ENCODE measurements at places on chromosomes 3 and 15.

DNA sequence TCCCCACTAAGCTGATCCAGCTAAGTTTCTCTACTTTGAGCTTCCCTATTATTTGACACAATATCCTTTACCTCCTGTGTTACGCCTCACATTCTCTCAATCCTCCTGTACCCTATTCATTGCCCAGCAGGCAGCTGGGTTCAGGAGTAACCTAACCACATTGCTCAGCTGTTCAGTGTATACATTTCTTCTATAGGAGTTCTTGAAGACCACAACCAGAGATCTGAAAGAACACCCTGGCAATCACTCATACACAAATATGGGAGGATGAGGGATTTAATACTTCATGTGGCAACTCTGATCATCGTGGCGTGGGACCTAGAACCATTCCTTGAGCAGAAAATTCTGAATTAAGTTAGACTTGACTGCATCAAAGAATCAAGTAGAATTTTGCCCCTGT lies 346.8 kb upstream of the ARPP21 start:
- no peak for DNase-seq

DNA sequence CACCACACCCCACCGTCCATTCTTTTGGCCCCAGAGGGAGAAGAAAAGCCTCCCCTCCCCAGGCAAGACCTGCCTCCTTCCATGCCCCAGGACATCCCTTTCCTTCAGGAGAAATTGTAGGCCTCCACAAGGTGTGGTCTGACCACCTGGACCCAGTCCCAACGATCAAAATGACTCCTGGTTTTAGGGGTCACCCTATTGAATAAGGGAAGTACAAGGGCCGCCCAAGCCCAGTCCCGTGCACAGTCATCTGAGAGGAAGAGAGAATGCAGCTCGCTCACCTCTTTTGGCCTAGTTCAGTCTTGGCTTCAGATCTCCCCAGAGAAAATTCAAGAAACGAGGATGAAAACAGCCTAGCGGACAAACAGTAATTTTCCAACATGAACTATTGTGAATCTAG lies 249.1 kb downstream of the UACA start:
- no peak for DNase-seq

- no peak for DNase-seq
These were observed 27.0 kb downstream of the SUCNR1 start for GRCh38 chr3:151900460-151900859.

DNA sequence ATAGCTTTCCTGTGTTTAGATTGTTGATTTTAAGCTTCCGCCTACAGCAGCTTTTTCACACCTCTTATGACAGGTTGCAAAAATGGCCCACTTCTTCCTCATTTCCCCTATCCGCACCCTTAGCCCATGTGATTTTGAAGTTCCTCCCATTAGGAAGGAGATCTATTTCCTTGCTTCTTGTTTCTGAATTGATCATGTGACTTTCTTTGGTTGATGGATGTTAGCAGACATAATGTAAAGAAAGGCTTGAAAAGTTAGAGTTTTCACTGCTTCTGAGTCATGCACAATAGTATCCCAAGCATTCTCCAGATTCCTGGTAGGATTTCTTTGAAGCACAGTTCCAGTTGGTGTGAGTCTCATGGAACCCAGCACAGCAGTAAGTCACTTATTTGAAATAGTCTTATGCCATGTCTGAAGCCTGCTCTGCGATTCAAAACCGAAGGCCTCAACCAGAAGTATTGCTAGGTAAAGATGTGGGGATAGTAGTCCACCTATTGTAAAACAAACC lies 76.6 kb downstream of the EDEM1 start:
- DNase-seq, result no peak

- DNase-seq, result no peak
These were observed 369 bp upstream of the U2SURP start for GRCh38 chr3:143001034-143001368.

DNA sequence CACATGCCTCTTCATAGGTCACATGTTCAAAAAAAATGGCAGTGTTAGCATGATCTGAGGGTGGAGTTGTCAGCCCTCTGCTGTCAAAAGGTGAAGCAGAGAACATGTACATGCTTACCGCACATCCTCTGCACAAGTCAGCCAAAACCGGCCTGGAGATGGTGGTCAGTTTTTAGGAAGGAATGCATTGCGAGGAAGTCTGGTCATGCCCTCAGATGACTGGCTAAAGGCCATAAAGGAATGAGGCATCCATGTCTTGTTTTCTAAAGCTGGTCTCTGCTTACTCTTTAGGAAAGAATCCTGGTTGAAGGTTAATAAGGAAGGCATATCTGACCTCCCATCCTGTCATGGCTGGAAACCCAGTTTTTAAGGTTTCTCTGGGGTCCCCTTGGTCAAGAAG lies 292.0 kb upstream of the CCDC54 start:
- no peak for DNase-seq

DNA sequence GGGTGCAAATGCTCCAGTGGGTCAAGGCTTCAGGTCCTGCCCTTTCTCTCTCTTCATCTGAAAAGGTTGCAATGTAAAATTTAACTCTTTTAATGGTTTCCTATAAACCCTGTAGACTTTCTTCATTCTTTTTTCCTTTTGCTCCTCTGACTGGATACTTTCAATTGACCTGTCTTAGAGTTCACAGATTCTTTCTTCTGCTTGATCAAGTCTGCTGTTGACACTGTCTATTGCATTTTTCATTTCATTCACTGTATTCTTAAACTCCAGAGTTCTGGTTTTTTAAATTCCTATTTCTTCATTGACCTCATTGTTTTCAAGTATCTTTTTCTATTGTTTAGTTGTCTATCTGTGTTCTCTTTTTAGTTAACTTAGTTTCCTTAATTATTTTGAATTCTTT lies 82.1 kb downstream of the FAM227B start:
- DNase-seq, result no peak

GRCh38 chr3:41742121-41742520 lies 219.8 kb downstream of the ULK4 start:
- DNase-seq, result no peak

GRCh38 chr15:66004618-66005262 lies 135.4 kb downstream of the RAB11A start:
- peak; percentile 50 for DNase-seq

- DNase-seq, result no peak
These were observed 52.5 kb downstream of the CLDN11 start for GRCh38 chr3:170471149-170471548.

DNA sequence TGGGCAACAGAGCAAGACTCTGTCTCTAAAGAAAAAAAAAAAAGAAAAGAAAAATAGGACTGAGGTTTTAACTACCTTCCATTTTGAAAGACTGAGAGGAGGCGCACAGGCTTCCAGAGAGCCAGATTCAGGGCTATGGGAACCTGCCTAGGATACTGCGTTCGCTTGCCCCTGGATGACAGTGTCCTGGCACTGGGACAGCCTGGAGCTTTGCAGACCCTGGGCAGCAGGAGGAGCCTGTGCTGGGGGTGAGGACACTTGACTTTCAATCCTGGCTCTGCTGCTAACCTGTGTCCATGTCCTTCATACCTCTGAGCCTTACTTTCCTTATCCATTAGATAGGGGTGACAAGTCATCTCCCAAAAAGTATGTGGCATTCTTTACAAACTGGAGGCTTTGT lies 31.2 kb downstream of the CD276 start:
- DNase-seq, result no peak

- peak; percentile 85 for DNase-seq
These were observed 4.0 kb downstream of the CCDC33 start for GRCh38 chr15:74240002-74240568.

DNA sequence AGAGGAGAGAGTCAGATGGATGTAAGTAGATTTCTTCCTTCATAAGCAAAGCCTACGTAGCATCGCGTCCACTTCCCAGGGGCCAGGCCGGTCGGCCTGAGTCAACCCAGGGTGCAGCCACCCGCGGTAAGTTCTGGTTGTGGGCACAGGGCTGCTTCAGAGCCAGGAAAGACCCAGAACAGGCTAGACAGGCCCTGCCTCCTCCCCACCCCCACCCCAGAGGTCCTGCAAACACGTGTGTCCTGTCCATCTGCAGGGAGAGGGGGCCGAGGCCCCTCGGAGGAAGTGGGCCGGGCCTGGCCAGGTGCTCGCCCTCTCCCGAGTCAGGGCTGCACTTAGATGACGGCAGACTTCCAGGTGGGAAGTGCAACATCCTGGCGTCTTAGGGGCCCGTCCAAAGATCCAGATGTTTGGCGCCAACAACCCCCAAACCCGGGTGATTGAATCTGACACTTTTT lies 100.8 kb upstream of the ALDH1A3 start:
- no peak for DNase-seq

- DNase-seq, result no peak
These were observed 175.2 kb downstream of the TAFA4 start for GRCh38 chr3:68757157-68757556.

GRCh38 chr15:83372434-83372891 lies 74.7 kb upstream of the SH3GL3 start:
- DNase-seq, result peak; percentile 22

GRCh38 chr15:70827721-70828120 lies 26.2 kb downstream of the LARP6 start:
- no peak for DNase-seq

GRCh38 chr3:182795389-182795782 lies 2.1 kb downstream of the ATP11B start:
- DNase-seq, result peak; percentile 78

- DNase-seq, result peak; percentile 68
These were observed 131.6 kb downstream of the AQP9 start for GRCh38 chr15:58269455-58270414.

DNA sequence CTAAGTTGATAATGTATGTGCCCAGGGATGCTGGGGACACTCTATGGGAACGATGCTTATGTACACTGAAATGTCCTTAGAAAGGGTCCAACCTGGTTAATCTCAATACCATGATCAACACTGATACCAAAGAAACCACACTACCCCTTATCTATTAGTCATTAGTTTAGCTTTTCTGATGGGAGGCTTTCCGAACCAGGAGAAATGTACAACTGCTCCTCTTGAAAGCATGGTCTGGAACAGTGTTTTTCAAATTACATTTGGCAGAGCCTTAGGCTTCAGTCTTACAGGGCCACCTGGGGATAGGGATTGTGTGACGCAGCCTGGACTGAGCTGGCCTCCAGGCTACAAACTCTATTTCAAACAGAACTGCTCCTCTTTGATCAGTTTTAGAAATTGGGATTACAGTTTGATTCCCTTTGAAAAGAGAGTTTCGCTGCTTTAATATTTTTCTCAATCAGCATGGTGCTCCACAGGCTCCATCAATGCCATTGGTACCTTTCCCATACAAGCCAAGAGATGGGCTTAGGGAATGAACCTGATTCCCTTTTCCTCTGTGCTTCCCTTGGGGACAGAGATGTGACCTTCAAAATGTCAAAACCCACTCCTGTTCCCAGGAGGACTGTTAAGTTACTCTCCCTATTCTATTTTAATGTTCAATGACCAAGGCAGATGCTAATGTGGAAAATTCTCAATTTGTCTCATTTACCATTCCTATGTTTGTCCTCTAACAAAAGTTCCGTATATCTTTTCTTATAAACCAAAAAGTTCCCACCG lies 296.0 kb upstream of the ADAMTS9 start:
- DNase-seq, result no peak

DNA sequence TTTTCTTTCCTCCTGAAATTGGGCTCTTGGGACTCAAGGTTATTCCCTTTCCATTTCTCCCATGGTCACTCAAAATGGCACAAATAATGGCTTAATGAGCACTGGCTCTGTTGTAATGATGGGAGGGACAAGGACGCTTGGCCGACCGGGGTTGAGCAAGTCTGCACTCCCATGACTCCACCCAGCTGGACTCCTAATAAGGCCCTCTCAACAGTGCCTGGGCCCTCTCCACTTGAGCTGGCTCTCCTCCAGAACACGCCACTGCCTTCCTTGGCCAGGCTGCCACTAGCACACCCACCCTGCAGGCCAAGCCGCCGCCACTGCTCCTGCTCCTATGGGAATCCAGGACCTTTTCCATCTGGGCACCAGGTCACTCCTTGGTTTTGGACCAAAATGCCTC lies 42.3 kb downstream of the ADCY5 start:
- DNase-seq, result no peak

- DNase-seq, result no peak
These were observed 97.5 kb upstream of the TPM1 start for GRCh38 chr15:62945063-62945462.

- DNase-seq, result peak; percentile 58
These were observed 55.9 kb downstream of the PDIA5 start for GRCh38 chr3:123122525-123123315.

DNA sequence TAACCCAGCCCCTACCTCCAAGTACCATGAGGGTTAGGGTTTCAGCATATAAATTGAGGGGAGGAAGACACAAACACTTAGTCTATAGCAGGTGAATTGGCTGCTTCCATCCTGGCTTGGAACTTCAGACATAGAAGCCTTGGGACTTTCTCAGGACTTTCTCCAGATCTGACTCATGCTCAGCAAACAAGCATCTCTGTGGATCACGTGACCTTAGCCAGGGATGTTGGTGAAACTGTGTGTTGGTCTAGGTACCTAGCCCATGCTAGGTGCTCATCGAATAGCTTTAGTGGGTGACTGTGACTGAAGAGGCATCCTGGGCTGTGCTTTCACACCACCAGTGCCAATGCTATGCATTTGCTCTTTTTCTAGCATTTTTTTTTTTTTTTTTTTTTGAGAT lies 58.9 kb downstream of the CD47 start:
- peak; percentile 65 for DNase-seq

GRCh38 chr3:57918123-57918837 lies 89.9 kb upstream of the FLNB start:
- peak; percentile 87 for DNase-seq

- DNase-seq, result no peak
These were observed 59.0 kb downstream of the MTHFS start for GRCh38 chr15:79837846-79838245.
